Camera-type eye (tissue), 1 donor: ENCODE measurements at places on chromosomes 7 and 10. TPM values are rescaled to one million over a fixed set of nuclear protein-coding genes. Genes with fewer than 3 reads are reported as not detected.

The TFR2 gene
- 6.2 TPM for total RNA-seq

The TTYH3 gene
- 87.3 TPM for total RNA-seq

The AKR1C3 gene
- 6.0 TPM for total RNA-seq

The SLIT1 gene
- 8.2 TPM for total RNA-seq

The OR2A1 gene
- total RNA-seq = 0.44 TPM

The ABCB4 gene
- 4.6 TPM for total RNA-seq

The ZNF488 gene
- total RNA-seq = 7.5 TPM

The TMEM184A gene
- 3.5 TPM for total RNA-seq

The LIPM gene
- total RNA-seq = not detected

The HMX2 gene
- total RNA-seq = not detected

The ELN gene
- 494 TPM for total RNA-seq
